ENCODE measurements at places on chromosomes 7 and 10.
A peak's percentile ranks its signal among the peaks of the same experiment; 100 is the strongest.

GRCh38 chr7:96253441-96253840 lies 68.5 kb downstream of the SLC25A13 start:
- no peak for DNase-seq

GRCh38 chr7:48309720-48310119 lies 138.5 kb downstream of the ABCA13 start:
- no peak for DNase-seq

GRCh38 chr10:129810-130209 lies 5.4 kb upstream of the ZMYND11 start:
- DNase-seq: no peak

GRCh38 chr10:74361678-74362077 lies 210.7 kb downstream of the ADK start:
- DNase-seq: no peak

GRCh38 chr7:24595671-24596418 lies 22.6 kb downstream of the PALS2 start:
- no peak for DNase-seq

GRCh38 chr10:99758211-99758891 lies 24.1 kb upstream of the ABCC2 start:
- DNase-seq: no peak

DNA sequence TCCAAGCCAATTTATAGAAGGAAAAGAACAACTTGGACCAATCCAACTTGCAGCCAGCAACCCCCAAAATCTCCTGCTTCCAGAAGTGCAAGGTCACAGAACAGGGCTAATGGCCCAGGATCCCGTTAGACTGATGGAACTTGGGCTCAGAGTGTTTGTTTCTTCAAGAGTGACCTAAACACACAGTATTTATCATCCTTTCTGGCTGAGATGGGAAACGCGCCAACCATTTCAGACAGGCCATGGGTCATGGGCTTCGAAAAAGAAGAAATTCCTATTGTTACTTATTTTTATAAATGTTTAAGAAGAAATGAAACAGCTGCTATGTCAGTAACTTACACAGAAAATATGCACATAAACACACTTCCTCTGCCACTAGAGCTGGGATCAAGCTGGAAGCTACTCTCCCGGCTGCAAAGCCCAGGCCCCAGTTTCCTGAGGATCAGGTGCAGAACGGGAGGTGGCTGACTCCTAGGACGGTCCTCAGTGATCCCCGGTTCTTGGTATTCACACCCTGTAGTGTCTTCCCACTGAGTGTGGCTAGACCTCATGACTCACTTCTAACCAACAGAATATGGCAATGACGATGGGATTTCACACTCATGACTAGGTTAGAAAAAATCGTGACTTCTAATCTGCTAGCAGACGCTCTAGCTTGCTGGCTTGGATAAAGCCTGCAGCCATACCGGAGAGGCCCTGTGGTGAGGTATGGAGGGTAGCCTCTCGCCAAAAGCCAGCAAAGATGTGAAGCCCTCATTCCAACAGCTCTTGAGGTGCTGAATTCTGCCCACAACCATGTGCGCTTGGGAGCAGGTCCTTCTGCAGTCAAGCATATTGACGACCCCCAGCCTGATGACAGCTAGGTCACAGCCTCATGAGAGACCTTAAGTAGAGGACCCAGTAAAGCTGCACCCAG lies 60.2 kb downstream of the CHST15 start:
- DNase-seq: peak; percentile 44
